ENCODE measurements at places on chromosomes 5 and 9.

DNA sequence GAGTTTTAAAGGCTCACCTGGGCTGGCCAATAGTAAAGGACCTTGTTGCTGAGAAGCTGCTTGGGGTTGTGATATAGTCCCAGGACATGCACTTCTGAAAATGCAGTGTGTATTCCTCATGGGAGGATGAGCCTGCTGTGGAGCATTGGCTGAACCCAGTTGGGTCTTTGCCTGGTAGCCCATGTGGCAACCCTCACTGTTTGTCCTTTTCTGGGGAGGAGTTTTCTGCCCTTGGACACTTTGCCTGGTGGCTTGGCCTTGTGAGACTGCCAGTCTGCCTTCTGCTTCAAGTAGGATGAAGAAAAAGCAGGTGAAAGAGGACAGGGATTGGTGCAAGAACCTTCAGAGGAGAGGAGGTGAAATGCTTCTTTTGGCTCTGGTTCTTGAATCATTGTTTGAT, 4.0 kb downstream of the TENT4A start:
- DNase-seq, result no peak

DNA sequence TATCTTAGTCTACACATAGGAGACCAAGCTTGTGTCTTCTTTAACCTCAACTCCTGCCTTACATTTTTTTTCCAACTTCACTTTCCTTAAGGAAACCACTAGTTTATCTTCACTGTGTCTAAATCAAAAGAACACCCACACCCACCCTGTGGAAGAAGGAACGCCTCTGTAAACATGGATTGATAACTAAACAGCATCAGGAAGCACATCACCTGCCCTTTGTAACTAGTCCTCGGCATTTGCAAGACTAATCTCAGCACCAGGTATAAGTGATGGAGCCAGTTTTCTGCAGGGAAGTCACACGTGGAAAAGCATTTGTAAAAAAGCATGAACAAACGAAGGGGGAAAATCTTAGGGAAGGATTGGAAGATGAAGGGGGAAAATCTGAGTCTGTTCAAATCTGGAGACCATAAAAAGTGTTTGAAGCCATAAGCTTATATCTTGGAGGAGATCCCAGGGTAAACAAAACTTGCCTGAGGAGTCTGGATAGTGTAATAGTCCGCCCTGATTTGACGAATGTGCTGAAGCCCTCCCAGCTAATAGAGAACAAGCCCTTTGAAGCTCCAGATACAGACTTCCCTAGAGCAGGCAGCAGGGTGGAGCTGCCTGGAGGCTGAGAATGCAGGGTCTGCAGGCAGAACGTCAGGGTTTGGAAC, 117.3 kb upstream of the LHFPL2 start:
- DNase-seq, result no peak

DNA sequence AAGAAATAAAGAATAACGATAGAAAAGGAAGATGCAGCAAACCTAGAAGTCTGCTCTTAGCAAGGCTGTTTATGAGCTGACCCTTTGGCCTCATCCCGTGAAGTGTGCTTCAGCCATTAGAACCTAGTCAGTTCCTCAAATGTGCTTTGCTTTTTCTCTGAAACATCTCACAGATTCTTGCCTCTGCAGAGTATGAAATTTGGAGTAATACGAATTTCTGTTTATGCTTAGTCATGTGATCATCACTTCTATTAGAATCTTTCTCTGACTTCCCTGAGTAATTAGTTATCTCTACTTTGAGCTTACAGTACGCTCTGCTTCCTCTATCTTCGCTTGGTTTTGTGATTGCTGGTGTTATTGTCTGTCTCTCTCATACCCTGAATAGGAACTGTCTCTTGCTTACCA, 11.3 kb downstream of the CYSTM1 start:
- DNase-seq, result no peak

DNA sequence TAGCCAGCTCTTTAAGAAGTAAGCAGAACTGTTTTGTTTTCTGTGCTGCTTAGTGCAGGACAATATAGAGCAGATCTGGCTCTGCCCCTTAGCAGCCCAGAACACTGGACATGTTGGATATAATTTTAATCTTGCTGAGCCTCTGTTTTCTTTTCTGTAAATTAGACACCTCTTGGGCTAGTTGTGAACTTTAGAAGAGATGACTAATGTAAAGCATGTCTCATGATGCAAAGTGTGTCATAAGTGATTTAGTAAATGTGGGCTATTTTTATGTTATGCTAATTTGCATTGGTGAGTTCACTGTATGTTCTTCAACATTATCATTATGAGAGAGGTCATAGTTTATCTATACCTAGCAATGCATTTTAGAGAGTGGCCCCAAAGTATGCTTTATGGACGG, 156.1 kb upstream of the ADAMTSL1 start:
- DNase-seq, result no peak

DNA sequence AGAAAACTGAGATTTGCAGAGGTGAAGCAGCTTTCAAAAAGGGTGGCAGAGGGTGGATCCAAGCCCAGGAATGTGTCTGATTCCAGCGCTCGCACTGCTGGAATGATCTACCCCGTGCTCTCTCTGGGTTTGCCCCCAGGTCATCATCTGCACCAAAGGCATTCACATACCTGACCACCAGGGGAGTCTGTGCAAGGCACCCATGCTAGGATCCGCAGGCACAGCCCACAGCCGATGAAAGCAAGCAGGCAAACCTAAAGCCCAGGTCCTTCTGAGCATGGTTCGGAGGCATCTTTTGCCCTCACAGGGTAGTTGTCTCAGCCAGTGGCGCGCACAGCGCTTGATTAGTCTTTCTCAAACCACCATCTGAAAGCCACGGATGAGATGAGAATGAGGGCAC, 56.6 kb downstream of the TEK start:
- DNase-seq, result no peak

DNA sequence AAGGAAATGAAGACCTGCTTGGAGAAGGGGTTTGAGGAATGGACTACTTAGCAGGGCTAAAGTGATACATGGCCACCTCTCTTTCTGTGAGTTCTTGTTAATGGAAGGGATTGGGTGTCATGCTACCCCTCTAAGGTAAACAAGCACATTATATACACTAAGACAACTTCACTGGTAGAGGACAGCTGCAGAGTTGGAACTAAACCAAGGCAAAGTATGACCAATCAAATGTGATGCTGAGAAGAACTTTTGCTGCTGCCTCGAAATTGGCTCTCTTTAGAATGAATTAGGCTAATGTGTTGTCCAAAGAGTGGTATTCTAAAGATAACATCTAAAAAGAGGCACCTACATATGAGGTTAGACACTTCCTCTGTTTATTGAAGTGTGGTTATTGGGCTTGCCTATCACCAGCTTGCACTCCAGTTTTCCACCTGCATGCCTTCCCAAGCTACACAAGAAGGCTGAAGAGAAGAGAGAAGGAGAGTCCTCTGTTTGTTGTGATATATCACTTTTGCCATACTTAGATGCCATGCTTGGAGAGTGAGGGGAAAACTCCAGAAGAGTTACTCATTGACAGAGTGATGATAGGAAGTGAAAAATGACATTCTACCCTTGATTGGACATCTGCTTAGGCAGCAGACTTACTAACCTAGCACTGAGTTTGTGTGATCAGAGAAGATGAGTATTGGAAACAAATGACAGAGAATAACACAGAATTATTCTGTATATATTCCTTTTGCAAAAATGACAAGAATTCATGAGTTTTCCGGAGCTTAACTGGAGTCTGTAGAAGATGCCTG, 536.1 kb downstream of the ZNF608 start:
- DNase-seq, result no peak

DNA sequence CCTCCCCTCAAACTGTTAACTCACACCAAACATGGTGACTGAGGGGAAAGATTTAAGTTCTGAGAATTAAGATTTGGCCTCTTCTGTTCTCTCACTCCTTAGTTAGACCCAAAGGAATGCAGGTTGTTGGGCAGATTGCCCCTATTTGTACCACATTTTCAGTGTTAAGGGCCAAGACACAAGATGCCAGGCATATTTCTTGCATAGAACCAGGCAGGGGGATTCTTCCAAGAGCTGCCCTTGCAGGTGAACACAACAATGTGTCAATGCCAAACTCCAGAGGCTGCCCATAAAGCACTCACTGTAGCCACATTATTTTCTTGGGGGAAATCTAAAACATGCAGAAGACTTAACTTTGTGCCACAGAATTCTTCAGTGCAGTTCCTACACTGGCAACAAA, 14.7 kb downstream of the MPDZ start:
- no peak for DNase-seq

GRCh38 chr5:166562246-166562645, 1729.2 kb upstream of the WWC1 start:
- DNase-seq, result no peak

DNA sequence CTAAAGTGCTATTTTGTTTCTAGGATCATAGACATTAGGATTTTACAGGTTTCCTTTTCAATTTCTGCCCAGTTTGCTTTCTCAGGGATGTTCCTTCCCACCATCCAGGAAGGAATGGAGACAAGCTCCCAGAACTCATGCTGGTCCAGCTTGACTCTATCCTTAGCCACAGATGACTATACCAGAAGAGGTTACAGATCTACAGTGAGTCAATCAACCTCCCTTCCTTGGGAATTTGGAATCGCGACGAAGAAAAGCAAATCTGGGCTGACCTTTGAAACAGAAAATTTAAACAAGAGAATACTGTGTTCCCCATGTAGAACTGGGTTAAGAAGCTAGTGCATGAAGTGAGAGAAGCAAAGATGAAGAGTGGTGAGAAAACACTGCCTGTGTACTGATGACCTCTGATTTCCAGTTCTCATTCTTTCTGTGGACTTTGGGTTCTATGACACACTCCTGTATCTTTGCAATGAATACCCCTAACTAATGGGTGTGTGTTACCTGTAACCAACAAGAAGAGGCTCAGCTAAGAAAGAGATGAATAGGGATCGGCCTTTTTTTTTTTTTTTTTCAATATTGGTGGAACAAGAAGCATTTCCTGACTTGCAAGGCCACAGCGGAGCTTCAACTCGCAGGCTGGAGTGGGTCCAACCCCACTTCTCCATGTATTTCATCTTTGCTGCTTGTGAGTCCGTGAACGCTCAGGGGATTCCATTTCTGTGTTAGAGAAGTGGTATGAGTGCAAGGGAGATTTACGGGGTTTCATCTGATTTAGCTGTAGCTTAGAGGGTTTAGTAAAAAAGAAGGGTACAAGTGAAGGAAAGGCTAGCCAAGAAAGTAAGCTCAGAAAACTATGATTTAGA, 563.9 kb upstream of the CLINT1 start:
- DNase-seq, result no peak

DNA sequence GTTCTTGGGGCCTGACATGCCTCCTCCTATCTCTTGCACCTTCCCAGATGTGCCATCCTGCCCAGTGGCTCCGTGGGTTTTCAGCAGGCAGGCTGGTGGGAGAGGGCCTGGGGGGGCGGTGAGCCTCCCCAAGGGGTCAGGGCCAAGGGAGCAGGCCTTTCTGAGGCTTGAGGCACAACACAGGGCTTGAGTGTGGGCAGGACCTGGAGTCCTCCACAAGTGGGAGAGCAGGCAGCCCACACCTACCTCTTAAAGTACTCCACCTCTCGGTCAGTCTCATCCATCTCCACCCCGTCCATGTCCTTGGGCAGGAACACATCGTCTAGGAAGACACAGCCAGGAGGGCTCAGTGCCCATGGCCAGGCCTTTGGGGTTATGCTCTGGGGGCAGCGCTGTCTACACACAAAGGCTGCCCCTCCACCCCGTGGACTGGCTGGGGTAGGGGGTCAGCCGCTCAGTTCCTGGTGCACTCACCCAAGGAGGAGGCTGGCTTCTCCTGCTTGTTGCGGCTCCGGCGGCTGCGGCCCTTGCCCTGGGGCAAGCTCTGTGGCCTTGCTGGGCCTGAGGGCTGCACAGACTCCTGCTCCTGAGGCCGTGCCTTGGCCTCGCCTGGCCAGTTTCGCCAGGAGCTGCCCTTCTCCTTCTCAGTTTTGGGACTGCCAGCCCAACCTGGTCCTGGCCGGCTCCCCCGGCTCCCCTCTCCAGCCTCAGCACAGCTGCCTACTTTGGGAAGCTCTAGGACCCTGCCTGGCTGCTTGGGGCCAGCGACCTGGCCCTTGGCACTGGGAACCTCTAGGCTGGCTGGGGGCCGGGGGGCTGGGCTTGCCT, 7.2 kb upstream of the DDX41 start:
- DNase-seq, result no peak

GRCh38 chr5:150448952-150449516, 505 bp downstream of the RPS14 start:
- DNase-seq, result peak; percentile 13
